KG1 (cell line): ENCODE measurements at places on chromosomes 2 and 18.

- DNase-seq = no peak
Observed at GRCh38 chr2:3290655-3291054, 87.0 kb downstream of the EIPR1 start.

GRCh38 chr2:8819194-8819593 is 18.2 kb downstream of the KIDINS220 start:
- DNase-seq = no peak

DNA sequence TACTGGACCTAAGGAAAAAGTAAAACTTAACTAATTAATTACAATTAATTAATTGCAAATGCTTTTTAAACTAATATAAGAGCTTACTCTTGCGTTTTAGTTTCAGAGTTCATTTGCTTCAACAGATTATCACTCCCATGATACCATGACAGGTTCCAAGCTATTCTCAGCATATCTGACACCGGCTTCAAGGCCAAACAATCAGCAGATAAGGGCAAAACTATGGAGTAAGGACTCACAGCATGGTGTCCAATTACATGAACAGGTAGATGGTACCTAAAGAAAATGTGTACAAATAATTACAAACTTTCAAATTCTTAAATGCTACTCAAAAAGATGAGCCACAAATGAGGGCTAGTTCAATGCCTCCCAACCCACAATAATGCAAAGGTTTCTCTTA is 77.2 kb downstream of the RTTN start:
- no peak for DNase-seq

DNA sequence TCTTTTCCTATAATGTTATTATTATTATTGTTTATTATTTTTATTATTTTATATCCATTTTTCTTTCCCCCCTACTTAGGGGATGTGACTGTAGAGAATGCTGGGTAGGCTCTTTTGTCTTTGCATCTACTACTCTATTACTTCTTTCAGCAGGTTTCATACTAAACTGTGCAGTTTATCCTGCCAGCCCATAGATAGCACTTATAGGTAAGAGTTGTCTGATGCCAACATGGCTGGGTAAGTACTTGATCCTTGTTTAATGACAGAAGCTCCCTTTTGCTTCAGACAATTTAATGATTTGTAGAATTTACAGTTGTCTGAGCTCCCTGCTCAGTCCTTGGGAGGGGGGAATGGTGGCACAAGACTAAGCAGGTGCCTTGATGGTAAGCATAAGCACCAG is 262.9 kb upstream of the CDH2 start:
- DNase-seq = no peak

DNA sequence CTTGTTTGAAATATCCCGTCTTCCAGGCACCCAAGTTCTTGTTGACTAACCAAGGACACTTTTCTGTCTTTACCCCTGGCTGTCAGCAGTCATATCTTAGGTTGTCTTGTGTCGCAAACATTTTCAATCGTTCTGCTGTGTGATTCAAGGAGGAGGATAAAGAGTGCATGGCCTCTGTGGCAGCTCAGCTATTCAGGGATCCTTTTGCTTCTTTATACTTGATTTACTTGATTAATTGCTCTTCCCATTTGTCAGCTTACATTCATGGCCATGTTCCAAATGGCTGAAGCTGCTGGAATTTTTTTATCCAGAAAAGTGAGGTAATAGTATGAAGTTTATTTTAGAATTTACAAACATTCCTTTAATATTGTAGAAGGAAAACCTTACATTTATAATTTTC is 97.3 kb upstream of the FZD5 start:
- DNase-seq = no peak

DNA sequence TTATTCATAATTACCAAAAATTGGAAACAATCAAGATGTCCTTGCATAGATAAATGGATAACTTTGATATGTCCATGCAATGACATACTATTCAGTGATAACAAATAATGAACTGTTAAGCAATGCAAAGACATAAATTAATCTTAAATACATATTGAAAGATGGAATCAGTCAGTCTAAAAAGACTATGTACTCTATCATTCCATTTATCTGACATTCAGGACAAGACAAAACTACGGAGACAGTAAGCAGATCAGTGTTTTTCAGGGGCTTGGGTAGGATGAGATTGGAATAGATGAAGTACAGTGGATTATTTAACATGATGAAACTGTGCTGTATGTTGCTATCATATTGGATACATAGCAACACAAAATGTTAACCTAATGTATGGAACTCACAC is 21.3 kb upstream of the ZNF804A start:
- no peak for DNase-seq

DNA sequence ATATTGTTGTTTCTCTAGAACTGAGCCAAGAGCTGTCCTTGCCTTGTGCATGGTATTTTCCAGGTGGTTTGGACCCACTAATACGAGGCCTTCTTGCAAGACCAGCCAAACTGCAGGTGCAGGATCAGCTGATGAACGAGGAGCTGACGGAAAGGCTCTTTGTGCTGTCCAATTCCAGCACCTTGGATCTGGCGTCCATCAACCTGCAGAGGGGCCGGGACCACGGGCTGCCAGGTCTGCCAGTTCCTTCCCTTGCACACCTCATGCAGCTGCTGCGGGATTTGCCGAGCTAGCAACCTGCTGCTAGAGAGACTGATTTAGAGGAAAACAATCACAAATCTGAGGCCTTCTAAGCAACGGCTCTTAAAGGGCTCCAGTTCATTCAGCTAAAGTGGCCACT is 74.5 kb downstream of the TPO start:
- no peak for DNase-seq

DNA sequence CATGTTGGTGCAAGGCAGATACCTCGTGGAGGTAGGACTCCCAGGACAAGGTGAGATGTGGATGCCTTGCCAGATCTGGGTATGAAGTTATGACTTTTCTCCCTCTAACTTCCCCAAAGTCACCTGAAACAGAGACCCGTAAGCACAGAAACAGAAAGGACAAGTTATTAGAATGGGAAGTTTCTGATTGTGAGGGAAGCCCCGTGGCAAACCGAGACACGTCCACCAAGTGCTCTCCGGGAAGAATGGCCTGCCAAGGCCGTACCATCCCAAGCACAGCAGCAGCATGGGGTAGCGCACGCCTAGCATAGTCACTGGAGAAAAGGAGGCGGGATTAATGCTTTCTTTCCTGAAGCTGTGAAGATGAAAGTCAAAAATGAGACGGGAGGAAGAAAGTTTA is 110.6 kb downstream of the ZNF532 start:
- DNase-seq = no peak

GRCh38 chr2:101109451-101110118 is 41.6 kb downstream of the TBC1D8 start:
- DNase-seq = no peak
